ENCODE measurements at places on chromosomes 4 and X.

GRCh38 chrX:15834827-15835595 lies 19.6 kb downstream of the AP1S2 start:
- DNase-seq = no peak

- no peak for DNase-seq
Measured at GRCh38 chr4:13367691-13368090, 116.4 kb downstream of the RAB28 start.

GRCh38 chrX:131264665-131265064 lies 24.4 kb downstream of the IGSF1 start:
- DNase-seq = no peak

DNA sequence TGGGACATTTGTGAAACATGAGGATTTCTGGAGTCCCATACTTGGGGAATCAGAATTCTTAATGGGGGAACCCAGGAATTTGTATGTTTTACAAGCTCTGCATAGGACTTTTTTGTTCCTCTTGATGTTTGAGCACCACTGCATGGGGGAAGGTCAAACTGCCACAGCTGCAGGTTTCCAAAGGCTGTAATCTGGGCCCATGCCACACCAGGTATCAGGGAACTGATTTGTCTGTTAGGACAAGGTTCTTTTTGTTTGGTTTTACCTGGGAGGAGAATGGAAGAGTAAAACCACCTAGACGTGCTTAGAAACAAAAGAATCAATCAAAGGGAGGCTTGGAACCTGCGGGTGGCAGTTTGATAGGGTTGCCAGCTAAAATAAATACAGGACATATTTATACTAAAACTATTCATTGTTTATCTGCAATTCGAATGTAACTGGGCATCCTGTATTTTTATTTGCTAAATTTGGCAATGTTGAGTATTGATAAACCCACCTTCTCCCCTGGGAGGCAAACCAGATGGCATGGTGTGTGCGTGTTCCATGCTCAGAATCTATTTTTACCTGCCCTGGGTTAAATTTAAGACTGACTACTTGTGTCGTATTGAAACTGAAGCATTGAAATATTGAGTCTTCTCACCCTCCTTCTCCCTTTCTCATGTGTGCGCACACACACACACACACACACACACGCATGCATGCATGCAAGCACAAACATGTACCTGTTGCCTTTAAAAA lies 63.7 kb downstream of the TMEM164 start:
- no peak for DNase-seq

- no peak for DNase-seq
Measured at GRCh38 chrX:14356401-14356800, 172.9 kb upstream of the GLRA2 start.

DNA sequence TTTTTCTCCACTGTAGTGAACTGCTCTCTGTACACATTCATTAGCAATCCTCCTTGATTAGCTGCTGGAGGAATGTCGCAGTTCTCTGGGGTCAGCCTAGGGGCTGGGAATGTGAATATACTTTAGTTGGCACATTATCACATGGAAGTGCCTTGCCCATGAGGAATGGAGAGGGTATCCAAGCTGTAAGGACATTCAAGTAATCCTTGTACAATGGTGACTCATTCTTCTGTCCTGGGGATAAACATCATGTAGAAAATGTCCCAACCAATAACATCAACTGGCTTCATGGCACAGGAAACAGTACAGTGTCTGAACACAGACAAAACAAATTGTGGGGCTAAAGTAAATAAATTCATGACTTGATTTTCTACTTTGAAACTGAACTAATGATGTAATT lies 147.1 kb downstream of the GLRA2 start:
- DNase-seq = no peak

- DNase-seq = no peak
Measured at GRCh38 chrX:138648568-138648967, 62.9 kb downstream of the FGF13 start.

DNA sequence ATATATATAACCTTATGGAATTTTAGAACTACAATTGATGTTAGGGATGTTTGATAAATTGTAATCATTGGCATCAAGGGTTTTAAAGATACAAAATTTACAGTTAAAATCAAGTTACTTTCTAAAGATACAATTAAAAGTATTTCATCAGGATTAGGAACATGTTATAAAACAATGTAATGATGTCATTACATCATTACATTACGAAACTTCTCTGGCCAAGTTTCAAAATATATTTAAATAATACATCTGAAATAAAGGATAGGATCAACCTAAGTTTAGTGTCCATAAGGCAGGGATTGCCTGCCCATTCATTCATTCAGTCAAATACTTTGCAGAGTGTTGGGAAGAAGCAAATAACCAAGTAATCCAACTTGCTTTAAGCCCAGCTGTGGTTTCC lies 75.1 kb downstream of the TENM3 start:
- no peak for DNase-seq

DNA sequence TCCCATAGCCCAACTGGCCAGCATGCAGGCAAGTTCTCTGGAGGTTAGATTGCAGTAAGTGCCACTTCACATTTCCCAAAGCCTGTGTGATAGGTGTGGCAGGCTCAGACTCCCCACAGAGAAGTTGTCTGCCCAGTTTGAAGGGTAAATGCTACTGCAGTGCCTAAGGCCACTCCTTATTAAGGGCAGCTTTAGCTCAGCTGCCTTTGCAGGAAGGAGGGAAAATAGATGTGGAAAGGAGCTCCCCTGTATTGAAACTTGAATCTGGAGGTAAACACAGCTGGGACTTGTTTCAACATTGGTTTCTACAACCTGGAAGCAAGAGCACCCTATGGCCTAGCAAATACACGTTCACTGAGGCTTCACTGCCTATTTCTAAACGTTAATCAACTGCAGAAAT lies 22.4 kb downstream of the NEXMIF start:
- no peak for DNase-seq

- no peak for DNase-seq
Measured at GRCh38 chrX:136629084-136629750, 18.7 kb upstream of the CD40LG start.

- DNase-seq = no peak
Measured at GRCh38 chr4:10095296-10095991, 21.2 kb downstream of the WDR1 start.

DNA sequence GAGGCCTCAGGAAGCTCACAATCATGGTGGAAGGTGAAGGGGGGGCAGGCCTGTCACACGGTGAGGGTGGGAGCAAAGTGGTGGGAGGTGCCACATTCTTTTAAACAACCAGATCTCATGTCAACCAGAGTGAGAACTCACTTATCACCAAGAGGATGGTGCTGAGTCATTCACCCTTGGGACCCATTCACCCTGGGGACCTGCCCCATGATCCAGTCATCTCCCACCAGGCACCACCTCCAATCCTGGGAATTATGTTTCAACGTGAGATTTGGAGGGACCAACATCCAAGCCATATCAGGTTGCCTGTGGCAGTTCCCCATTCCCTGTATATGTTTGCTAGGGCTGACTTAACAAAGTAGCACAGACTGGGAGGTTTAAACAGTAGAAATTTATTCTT lies 318.4 kb upstream of the CLNK start:
- no peak for DNase-seq

GRCh38 chr4:24980064-24980690 lies 50.6 kb downstream of the LGI2 start:
- DNase-seq = peak; percentile 64

- DNase-seq = no peak
Measured at GRCh38 chr4:134470544-134470943, 269.0 kb upstream of the PABPC4L start.

DNA sequence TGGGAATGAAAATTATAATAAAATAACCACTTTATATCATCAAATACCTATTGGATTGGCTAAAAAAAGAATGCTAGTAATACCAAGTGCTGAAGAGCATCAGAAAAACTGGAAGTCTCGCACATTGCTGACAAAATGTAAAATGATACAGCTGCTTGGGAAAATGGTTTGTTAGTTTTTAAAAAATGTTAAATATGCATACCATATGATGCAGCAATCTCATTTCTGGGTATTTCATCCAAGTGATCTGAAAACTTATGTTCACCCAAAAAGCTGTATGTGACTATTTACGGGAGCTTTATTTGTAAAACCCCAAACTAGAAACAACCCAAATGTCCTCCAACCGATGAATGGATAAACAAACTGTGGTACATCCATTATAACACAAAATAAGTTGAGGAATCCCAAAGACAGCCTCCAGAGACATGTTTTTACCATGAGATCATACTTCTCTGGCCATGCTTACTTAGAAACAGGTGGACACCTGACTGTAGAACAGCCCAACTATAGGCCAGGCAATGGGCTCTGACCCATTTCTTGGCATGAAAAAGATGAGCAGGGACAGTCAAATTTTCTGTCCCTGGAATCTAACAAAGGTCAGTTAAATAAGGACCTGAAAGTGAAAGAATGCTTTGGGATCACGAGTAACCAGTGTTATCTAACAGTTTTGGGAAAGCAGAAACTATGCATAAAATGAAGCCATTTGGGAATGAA lies 47.5 kb upstream of the FAM120C start:
- no peak for DNase-seq

- DNase-seq = no peak
Measured at GRCh38 chr4:117481742-117482141, 396.4 kb upstream of the TRAM1L1 start.

DNA sequence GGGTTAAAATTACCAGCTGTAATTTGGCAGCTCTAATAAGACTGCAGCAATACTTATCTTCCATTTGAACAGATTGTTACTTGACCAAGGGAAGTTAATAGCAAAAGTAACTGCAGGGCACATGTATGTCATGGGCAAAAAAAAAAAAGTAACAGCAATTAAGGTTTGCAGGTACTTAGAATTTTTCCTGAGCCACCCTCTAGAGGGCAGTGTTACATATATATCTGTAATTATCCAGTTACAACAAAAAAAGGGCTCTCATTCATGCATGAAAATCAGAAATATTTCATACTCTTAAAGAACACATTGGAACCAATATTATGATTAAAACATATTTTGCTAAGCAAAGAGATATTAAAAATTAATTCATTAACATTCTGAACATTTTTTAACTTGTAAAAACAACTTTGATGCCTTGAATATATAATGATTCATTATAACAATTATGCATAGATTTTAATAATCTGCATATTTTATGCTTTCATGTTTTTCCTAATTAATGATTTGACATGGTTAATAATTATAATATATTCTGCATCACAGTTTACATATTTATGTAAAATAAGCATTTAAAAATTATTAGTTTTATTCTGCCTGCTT lies 25.1 kb downstream of the XIAP start:
- peak; percentile 44 for DNase-seq

- DNase-seq = no peak
Measured at GRCh38 chrX:39551762-39552161, 546.0 kb downstream of the BCOR start.

DNA sequence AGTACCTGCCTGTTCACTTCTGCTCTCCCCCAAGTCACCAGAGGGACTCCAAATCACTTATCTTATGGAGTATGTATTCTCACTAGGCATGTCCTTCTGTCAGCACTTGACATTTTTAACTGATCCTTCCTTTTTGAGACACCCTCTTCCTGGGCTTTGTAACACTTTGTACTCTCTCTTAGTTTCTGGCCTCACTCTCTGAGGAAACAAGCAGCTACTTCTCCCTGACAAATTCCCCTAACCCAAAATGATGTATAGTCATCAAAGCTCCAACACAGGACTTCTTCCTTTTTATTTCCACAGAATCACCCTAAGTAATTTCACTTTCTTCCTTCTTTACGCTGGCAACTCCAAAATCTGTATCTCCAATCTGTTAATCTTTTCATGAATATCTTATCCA lies 101.8 kb downstream of the ARAP2 start:
- no peak for DNase-seq

- no peak for DNase-seq
Measured at GRCh38 chrX:10176121-10177003, 19.6 kb downstream of the CLCN4 start.

GRCh38 chrX:152960115-152960514 lies 33.8 kb downstream of the PNMA5 start:
- DNase-seq = no peak

- DNase-seq = peak; percentile 56
Measured at GRCh38 chr4:89254847-89255246, 52.8 kb downstream of the GPRIN3 start.

GRCh38 chr4:98728871-98729270 lies 70.5 kb upstream of the TSPAN5 start:
- DNase-seq = no peak

All from germinal center (tissue), 1 donor.